ENCODE measurements at places on chromosomes 2 and 18. TPM values are rescaled to one million over a fixed set of nuclear protein-coding genes. Genes with fewer than 3 reads are reported as not detected.

The CIB4 gene
- not detected for total RNA-seq

GRCh38 chr2:140604788-140605187, 1526.0 kb downstream of the LRP1B start:
- H3K27ac ChIP-seq: no peak overlapping the region
- H3K27me3 ChIP-seq: no peaks in the 10 kb centered on the region
- DNase-seq: no peak
- H3K4me1 ChIP-seq: no peaks in the 10 kb centered on the region
- no peak overlapping the region for H3K4me3 ChIP-seq
- no peaks in the 10 kb centered on the region for H3K36me3 ChIP-seq

- H3K4me3 ChIP-seq: no peak overlapping the region
- no peaks in the 10 kb centered on the region for H3K27me3 ChIP-seq
- no peaks in the 10 kb centered on the region for H3K4me1 ChIP-seq
- no peaks in the 10 kb centered on the region for H3K36me3 ChIP-seq
- no peak overlapping the region for H3K27ac ChIP-seq
- DNase-seq: peak; percentile 32
These were observed 89.1 kb downstream of the AKAIN1 start for GRCh38 chr18:5107988-5108387.

DNA sequence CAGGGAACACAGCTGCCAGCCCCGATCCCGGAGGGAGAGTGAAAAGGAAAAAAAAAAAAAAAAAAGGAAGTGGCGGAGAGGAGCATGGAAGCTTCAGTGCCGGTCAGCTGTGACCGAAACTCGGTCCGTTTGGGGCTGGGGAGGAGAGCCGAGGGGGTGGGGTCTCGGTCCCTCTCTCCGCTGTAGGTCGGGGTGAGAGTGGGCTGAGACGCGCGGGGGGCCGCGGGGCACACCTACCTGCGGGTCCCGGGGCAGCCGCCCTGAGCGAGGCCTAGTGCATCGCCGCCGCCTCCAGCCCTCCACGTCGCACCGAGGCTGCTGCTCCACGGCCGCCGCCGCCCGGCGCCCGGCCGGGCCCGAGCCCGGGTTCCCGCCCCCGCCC, 536 bp downstream of the VPS54 start:
- peak; percentile 63 for DNase-seq
- no peaks in the 10 kb centered on the region for H3K36me3 ChIP-seq
- H3K4me1 ChIP-seq: peaks cover 24% of the 10 kb centered on the region
- H3K27ac ChIP-seq: peak overlapping the region; percentile 99
- H3K4me3 ChIP-seq: peak overlapping the region; percentile 84
- H3K27me3 ChIP-seq: no peaks in the 10 kb centered on the region

The SLC19A3 gene
- total RNA-seq: 21.8 TPM
